ENCODE measurements at places on chromosomes 13 and 19.

DNA sequence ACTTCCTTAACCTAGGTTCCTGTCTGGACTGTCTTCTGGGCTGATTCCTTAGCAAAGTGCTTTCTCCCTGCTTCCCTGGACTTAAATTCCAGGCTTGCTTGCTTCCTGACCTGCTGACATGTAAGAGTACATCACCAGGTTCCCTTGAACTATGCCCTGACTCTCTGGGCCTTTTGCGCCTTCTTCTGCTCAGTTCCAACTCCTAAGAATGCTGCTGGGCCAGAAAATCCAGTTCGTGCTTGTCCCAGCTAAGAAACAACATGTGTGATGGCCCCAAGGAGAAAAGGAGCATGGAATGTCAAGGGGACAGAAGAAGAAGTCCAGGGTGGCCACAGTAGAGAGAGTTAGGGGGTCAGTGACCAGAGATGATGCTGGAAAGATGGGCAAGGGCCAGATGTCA is 42.6 kb upstream of the MBNL2 start:
- no peak for DNase-seq

GRCh38 chr19:29120466-29120865 is 92.5 kb downstream of the UQCRFS1 start:
- no peak for DNase-seq

DNA sequence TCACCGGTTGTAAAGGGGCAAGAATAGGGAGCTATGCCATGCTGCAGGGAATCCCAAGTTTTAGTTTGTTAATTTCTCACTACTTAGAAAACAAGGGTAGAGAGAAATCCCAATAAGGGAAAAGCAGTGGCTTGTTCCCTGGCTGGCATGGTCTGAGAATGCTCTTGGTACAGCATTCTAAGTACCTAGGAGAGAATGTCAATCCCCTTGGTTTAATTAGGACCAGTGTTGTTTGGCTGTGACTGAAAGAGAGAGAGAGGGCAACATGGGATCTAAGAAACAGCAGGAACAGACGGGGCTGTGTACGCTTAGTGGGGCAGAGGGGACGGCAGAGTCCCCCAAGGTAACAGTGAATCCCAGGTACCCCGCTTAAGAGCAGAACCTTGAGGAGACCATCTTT is 228.8 kb downstream of the PCDH9 start:
- no peak for DNase-seq

DNA sequence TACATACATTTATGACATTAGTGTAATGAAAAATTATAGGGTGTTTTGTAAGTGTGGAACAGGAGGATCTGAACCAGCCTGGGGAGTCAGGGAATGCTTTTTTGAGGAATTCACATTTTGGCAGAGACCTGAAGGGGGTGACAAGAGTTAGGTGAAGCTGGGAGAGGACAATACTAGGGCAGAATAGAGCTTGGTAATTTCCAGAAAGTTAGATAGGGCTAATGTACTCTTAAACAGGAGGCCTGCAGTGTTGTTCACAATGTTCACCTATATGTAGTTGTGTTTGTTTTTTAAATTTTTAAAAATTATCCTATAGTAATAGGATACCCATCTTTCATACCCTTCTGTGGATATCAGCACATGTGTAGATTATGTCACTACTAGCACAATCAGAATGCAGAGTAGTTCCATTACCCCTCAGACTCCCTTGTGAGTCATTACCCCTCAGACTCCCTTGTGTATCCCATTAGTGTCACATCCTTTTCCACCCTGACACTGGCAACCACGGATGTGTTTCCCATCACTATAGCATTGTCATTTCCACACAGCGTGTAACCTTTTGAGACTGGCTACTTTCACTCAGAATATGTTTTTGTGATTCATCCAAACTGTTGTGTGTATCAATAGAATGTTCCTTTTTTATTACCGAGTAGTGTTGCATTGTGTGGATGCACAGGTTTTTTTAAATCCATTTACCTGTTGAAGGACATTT is 43.1 kb downstream of the PCCA start:
- no peak for DNase-seq

GRCh38 chr13:50826035-50826434 is 17.5 kb downstream of the DLEU7 start:
- DNase-seq, result no peak

DNA sequence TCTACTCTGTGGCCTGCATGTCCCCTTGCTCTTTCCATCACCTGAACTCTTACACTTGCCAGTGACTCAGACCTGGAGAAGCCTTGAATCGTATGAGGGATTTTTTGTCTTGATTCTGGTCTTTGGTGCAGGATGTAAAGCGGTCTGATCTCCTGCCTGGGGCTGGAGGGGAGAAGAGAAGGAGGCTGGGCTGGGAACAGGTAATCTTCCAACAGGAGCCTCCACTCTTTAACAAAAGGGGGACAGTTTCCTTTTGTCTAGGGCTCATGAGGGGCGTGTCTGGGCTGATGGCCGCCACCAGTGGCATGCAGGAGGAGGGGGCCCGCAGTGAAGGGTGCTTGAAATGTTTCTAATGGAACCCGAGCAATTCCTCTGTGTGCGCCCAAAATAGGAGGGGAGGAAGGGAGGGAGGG is 24.7 kb downstream of the NFIX start:
- DNase-seq, result no peak

Data from left lobe of liver (tissue), 2 donors.